ENCODE measurements at places on chromosomes 2 and 18.

DNA sequence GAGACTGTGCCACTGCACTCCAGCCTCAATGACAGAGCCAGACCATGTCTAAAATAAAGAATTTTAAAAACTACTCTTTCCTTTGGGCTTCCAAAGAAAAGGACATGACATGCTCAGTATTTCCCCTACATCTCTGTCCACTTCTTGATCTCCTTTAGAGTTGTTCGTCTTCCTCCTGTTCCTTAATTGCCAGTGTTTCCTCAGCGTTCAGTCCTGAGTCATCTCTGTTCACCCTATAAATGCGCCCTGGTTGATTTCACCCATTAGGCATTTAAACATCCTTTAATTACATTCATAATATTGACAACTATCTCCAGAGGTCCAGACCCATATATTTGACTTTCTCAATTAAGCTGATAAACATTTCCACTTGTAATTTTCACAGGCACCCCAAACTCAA is 64.0 kb downstream of the AAK1 start:
- no peak for DNase-seq

GRCh38 chr2:39135690-39136259 is 14.9 kb upstream of the SOS1 start:
- DNase-seq, result no peak

DNA sequence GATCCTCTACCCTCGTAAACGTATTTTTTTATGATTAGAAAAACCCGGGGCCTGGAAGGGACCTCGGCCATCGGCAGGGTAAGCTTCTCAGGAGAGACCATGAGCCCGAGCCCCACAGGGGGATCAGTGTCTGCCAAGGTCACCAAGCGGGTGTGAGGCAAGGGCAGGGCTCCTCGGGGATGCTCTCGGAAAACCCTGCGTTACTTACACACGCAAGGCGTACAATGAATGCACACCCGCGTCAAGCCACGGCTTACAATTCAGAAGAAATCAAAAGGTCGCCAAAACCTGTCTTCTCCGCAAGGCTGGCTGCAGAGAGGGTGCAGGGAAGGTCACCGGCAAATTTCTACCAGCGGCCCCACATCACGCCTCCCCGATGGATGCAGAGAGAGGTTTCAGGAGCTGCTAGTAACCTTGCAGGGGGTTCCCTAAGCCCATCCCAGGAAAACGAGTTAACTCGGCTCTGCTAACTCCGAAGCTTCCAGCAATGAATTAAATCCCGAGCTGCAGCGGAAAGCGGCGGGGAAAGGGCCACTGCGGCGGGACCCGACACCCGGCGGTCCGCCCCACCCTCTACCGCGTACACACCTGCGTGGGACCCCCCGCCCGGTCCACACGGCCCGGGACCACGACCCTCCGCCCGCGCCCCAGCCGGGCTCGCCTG is 638 bp downstream of the ST3GAL5 start:
- DNase-seq, result peak; percentile 59

- DNase-seq, result no peak
These were observed 215.9 kb upstream of the FBXO11 start for GRCh38 chr2:48122166-48122565.

DNA sequence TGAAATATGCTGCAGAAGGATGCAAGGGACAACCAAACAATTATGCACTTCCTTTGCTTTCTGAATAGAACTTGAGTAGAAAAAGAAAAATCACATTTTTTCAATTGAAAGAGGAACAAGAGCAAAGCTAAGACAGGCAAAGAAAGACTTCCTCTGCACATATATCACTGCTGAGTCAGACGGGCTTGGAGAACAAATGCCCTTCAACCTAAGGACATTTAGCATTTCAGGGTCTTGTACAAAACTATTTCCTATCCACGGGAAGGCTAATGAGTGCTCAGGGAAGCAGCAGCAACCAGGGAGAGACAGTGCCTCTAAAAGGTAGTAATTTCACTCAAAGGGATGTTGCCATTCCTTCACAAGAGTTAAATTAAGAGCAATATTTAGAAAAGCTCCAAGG is 570.0 kb upstream of the GCFC2 start:
- no peak for DNase-seq

DNA sequence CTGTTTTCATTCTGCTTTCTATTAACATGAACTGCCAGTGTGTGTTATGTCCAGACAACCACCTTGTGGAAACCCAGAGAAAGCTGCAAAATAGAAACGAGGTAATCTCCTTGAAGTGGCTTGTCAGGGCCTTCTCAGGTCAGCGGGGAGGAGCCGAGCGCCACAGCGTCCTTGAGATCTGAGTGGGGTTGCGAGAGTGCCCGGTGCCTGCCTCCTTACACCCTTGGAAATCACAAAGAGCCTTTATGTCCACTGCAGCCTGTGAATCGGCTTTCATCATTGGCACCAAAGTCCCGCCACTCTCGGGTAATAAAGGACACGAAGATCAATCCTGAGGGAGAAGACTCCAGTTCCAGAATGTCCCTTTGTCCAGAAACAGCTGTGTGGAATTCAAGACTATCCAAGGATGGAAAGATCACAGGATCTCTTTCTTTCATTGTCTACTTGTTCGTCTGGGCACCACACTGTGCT is 135.2 kb downstream of the HRH4 start:
- DNase-seq, result no peak

GRCh38 chr18:25875551-25876240 is 214.7 kb downstream of the SS18 start:
- no peak for DNase-seq

GRCh38 chr2:162172802-162173370 is 20.8 kb upstream of the GCG start:
- no peak for DNase-seq

DNA sequence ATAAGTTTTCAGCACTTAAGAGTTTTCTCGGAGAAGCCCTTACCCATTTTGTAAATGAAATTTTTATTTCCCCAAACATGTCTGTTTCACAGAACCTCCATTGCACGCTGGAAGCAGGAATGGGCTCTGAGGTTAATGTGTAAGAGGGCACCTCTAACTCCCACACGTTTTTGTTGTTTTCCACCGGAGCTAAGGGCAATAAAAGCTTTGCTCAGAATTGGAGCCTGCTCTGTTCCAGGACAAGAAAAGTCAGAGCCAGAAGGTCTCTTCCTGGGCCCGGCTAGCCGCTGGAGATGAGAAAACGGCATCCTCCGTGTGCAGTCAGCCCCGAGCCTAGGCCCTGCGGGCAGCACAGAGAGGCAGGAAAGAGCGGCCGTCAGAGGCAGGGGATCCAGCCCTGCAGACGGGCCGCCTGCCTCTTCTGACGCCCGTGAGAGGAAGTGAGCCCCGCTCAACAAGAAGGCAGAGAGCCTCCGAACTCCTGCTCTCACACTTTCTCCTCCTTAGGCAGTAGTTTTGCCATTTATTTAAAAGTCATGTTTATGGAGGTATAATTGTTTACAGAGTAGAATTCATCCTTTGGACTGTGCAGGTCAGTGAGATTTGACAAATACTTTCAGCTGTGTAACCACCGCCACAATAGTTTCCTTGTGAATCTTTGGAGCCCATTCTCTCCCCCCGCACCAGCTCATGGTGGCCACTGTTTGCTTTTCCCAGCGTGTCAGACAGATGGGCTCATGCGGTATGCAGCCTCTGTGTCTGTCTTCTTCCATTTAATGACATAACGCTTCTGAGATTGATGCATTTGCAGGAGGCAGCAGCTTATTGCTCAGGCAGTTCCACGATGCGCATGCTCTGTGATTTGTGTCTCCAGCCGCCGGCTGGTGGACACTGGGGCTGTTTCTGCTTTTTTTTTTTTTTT is 117.3 kb downstream of the GALR1 start:
- DNase-seq, result no peak

GRCh38 chr2:37877457-37878315 is 47.4 kb upstream of the RMDN2 start:
- peak; percentile 75 for DNase-seq

GRCh38 chr2:224948005-224948404 is 94.3 kb downstream of the DOCK10 start:
- DNase-seq, result no peak

DNA sequence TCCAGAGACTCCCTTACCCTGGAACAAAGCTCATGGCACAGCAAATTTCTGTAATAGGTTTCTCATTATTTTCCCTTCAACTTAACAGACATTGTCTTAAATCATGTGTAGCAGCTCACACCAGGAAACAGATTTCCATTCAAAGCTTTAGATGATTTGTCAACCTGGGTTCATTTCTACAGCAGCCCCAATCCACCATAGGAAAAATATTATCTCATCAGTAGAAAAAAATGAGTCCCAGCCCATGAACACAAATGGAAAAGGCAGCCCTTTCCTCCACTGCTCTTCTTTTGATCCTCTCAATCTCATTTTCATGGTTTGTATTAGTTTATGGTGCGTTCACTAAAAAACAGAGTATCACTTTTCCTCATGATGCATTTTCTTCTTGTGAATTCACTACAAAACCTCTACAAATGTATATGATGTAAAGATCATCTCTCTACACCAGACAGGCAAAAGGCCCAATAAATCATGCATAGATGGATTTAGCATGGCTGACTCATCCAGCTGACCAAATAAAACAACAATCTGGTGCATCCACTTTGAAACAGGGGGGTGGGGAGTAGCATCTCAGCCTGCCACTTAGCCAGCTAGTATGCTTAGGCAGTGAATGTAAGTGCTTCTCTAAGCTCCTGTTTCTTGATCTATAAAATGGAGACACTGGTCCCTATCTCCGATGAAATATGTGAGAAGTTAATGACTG is 78.6 kb downstream of the SATB2 start:
- no peak for DNase-seq

DNA sequence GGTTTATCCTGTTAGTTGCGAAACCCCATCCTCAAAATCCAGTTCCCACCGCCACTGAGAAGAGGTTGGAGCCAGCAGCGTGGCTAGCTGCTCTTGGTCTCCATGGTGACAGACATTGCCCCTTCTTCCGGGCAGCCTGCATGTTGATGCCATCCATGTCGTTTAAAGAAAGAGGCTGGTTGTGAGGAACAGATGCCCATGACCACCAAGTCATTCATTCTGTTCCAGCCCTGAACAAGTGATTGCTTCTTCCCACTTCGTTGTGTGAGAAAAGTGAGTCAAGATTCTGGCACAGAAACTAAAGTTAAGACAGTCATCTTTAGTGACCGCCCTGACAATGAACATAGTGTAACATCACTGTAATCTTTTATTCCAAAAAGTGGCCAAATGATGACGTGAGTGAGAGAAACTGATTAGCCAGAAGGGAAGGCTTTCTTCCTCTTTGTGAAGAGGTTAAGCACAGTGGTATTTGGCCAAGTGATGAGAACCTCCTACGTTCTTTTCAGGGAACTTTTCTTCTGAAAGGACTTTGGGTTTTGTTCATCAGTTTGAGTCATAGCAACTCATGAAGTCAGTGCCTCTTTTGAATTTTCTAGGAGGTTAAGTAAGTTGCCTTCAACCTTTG is 272.5 kb downstream of the GALR1 start:
- DNase-seq, result no peak

DNA sequence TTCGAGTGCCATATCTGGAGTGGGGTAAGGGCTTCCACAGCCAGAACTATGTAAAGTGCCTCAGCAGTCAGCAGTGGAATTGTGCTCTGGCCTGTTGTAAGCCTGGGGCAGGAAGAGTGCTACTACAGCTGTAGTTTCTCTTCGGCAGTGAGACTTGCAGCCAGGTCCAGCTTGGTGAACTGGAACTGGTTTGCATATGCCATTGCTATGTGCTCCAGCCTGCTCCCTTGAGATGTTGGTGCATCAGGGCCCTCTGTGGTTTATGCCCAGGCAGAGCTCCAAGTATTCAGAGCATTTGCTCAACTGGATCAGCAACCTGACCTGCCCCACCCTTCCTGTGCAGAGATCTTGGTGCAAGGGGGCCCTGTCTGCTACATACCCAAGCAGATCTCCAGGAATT is 47.8 kb downstream of the ZNF804A start:
- no peak for DNase-seq

- DNase-seq, result peak; percentile 43
These were observed 389.8 kb downstream of the FIGN start for GRCh38 chr2:163345795-163346573.

GRCh38 chr2:12163866-12164265 is 417.4 kb downstream of the LPIN1 start:
- DNase-seq, result no peak

DNA sequence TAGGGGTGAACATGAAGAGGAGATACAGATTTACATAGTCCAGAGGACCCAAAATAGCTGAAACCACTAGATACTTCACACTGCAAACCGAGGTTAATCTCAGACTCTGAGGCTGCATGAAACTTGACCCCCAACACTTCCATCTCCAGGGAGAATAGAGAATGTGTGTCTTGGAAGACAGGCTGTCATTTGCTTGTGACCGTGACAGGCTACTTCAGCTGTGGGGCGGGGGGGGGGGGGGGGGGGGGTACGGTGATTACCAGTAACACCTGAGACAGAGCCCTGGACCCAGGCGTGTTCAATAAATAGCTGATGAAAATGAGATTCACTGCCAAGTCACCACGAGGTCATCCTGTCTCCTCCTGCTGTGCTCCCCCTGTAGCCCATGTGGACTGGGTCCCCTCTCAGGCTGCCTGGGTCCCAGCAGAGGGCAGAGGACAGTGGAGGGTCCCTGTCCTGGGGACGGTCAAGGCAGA is 5.7 kb upstream of the KLHL29 start:
- DNase-seq, result no peak

- DNase-seq, result no peak
These were observed 166.7 kb downstream of the ST6GAL2 start for GRCh38 chr2:106719222-106719621.

- no peak for DNase-seq
These were observed 67.6 kb downstream of the DHRS9 start for GRCh38 chr2:169136885-169137534.

GRCh38 chr2:460861-461260 is 173.0 kb upstream of the ALKAL2 start:
- peak; percentile 47 for DNase-seq

- DNase-seq, result no peak
These were observed 107.7 kb downstream of the CD226 start for GRCh38 chr18:69840001-69840400.

DNA sequence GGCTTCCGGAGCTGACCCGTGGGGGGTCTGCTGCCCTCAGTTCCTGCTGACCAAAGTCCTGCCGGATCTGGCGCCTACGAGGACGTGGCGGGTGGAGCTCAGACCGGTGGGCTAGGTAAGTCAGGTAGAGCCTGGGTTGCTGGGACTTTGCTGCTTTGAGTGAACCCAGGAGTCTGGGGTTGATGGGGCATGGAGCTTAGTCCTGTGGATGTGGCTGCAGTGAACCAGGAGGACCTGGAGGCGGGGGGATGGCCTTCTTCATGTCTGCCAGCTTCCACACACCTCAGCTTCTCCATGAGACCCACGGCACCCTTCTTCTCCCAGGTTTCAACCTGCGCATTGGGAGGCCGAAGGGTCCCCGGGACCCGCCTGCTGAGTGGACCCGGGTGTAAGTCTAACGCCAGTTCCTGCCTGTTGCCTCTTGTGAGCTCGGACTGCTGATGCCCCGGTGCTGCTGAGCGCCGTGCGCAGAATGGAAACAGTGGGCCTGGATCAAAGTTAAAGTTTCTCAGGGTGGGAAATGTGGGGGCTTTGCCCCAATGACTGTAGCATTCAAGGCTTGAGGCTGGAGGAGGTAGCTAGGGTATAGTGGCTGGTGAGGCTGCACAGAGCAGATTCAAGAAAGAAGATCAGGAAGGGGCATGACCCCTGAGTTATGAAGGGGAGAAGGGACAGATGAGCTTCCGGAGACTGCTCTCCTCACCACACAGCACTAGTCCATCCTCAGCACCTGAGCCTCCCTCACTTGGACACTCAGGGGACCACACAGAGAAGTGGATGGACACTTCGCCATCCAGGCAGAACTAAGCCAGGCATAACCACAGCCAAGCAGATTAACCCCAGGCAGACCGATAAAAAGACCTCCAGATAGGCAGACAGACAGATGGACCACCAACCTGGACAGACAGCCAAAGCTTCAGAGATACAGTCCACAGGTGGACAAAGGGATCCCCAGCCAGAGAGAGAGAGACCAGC is 17.3 kb downstream of the PTPN18 start:
- no peak for DNase-seq

Data from KG1 (cell line).